ENCODE measurements at places on chromosomes 16 and 17. TPM values are rescaled to one million over a fixed set of nuclear protein-coding genes. Genes with fewer than 3 reads are reported as not detected.

GRCh38 chr16:72469932-72470331 lies 298.0 kb upstream of the PMFBP1 start:
- no peak for DNase-seq

DNA sequence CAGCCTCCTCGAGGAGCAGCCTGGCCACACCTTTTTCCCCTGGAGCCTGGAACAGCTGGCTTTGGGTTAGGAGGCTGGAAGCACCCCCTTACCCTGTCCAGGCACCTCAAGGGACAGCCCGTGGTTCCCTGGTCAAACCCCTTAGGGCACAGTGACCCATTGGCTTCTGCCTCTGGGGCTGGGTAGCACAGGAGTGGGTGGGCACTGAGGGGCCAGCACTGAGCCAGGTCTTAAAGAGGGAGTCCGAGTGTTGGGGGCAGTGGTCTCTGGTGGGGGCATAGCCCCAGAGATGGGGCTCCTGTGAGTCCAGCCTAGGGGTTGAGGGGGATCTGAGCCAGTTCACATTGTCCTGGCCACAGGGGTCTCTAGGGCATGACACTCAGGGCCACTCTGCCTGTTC lies 15.4 kb downstream of the OTOP3 start:
- DNase-seq, result no peak

GRCh38 chr17:80826955-80827645 lies 164.5 kb upstream of the CHMP6 start:
- DNase-seq, result peak; percentile 84

The TMEM235 gene
- total RNA-seq, result not detected

GRCh38 chr16:76193906-76194615 lies 83.1 kb upstream of the CNTNAP4 start:
- DNase-seq, result no peak

DNA sequence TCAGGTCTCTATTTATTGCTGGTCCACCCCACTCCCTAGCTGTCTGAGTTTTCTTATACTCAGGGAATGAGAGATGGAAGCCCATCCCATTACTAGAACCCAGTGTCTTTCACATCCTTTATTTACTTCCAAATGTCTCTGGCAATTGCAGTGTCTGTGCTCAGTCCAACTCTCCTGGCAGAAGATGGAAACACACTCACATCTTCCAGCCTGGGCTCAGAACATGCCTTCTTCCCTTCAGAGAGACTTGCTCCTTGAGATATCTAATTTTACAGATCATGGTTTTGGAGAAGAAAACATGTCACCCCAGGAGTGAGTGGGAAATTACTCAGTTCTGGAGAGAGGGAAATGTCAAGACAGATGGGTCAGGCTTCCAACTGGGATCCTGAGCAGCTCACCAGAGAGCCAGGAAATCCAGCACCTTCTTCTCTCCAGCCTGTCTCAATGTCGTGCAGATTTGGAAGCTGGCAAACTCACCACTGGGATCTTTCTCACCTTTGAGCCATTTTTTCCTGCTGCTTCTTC lies 494.4 kb downstream of the HS3ST4 start:
- DNase-seq, result no peak

- DNase-seq, result peak; percentile 95
Measured at GRCh38 chr16:81616321-81617020, 162.6 kb upstream of the PLCG2 start.

The CCT6B gene
- total RNA-seq, result 3.8 TPM

The C1QTNF8 gene
- total RNA-seq, result not detected

DNA sequence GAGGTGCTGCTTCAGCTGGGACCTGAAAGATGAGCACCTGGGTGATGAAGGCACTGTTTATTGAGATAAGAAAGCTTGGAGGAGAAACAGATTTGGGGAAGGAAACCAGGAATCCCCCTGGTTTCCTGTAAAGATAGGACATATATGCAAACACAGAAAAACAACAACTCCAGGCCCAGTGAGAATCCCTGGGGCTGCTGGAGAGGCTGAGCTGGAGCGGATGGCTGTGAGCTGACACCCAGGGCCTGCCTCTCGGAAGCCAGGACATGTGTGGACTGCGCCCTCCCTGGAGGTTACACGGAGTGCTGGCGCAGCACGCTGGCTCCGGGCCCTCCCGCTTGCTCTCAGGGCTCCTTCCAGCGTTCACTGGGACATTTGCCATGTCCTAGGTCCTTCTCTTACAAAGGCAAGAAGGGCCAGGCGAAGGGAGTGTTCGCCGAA lies 57.5 kb downstream of the CYB5B start:
- peak; percentile 85 for DNase-seq

The KRTAP2-1 gene
- total RNA-seq, result not detected

The RPL38 gene
- 1,013 TPM for total RNA-seq

The SLC13A2 gene
- not detected for total RNA-seq

DNA sequence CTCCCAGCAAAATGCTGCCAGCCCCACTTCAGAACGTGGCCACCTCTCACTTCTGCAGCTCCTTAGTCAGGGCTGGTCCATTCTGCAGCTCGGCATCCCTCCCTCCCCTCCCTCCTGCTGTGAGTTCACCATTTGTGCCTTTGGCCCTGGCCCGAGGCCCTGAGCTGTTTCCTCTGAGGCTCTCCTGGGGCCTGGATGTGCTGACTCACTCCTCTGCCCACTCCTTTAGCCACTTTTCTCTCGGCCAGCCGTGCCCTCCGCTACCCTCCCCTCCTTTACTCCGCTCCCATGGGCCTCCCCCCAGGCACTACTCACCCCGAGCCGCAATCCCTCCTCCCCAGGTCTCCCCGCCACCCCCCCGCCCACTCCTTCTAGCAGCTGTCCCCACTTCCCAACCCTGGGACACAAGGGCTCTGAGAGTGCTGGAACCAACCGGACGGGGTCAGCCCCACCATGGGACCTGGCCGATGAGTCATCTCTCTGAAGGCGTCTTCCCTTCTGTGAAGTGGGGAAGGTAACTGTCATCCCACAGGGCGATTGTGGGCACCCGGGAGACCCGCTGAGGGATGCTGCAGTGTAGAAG lies 11.5 kb downstream of the KCNG4 start:
- DNase-seq, result no peak

DNA sequence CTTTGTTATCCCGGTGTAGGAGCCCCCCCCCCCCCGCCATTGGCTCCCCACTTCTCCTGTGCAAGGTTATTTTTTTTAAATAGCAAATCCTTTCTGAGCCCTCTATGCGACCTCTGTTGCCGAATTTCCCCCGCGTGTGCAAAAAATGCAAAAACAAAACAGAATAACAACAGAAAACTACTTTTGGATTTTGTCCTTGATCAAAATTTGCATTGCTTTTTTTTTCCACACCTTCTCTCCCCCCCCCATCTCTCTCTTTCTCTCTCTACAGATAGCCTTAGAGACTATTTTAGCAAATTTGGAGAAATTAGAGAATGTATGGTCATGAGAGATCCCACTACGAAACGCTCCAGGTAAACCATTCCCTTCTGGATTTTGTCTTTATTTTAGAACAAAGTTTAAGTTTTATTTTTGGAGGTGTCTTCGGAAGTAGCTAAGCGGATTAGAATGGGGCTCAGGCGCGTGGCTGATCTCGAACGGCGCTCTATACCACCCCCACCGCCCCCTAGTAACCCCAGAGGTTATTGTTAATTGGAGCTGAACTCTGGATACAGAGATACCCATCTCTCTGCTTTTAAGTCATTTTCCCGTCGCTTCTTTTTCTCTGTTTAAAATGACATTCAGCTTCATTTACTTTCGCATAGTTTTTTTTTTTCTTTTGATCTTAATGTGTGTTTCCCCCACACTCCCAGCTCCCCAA lies 1.0 kb downstream of the MSI2 start:
- DNase-seq, result no peak

DNA sequence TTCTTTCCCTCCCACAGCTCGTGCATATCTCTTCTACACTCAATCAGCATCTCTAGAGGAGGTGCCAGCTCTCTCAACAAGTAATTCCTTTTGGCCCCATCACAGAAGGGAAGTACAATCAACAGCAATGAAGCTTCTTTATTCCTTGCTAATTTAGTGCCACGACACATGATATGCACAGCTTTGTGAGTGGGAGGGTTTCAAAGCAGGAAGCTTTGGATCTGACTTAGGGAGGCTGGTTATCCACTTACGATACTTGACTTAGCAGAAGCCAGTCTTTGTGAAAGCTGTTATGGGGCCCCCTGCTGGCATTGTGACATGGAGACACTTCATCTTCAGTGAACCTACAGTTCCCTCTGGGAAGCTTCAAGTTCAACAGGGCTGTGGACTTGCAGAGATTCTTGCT lies 81.0 kb downstream of the TMEM100 start:
- peak; percentile 77 for DNase-seq

- no peak for DNase-seq
Measured at GRCh38 chr16:10016752-10017151, 165.5 kb downstream of the GRIN2A start.

The EFNB3 gene
- 0.60 TPM for total RNA-seq

- no peak for DNase-seq
Measured at GRCh38 chr17:43026595-43026994, 1.6 kb downstream of the RND2 start.

GRCh38 chr16:53781023-53781605 lies 77.2 kb downstream of the FTO start:
- DNase-seq, result no peak

DNA sequence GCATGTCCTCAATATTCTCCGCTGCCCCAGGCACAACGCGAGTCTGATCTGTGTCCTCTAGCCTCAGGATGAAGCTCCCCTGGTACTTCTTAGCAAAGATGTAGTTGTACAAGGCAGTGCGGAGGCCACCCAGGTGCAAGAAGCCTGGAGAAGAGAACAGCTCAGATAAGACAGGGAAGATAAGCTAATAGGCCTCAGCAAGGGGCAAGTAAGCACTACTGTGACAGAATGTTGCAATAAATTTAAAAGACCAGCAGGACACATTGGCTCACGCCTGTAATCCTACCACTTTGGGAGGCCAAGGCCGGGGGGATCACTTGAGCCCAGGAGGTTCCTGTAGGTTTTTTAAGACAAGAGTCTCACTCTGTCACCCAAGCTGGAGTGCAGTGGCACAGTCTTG lies 5.0 kb downstream of the EARS2 start:
- DNase-seq, result peak; percentile 37

The MEFV gene
- 22.1 TPM for total RNA-seq

- no peak for DNase-seq
Measured at GRCh38 chr16:79642652-79643051, 42.1 kb upstream of the MAF start.

DNA sequence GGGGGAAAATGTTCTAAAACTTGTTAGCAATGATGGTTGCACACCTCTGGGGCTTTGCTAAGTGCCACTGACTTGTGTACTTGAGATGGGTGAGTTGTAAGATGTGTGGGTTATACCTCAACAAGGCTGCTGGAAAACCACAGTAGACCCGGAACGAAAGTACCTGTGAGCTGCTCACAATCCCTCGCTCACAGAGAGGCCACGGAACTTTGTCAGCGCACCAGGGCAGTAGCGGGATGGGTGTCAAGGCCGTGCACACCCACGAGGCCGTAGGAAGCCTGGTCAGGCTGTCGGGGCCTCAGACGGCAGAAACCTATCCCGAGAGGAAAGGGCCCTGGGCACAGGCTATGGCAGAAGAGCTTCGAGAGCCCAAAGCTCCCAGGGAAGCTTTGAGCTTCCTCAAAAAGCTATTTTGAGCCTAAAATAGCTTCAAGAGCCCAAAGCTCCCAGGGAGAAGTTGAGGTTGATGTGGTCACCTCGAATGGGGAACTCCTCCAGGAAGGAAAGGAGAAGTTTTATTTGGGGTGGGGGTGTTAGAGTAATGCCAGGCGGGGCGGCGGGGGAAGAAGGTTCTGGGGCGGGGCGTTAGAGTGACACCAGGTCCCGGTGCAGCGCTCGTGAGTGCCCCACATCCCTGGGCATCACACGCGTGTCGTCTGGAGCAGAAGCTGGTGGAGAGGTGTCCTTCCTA lies 19.0 kb downstream of the CBFA2T3 start:
- peak; percentile 90 for DNase-seq

The RUNDC3A gene
- total RNA-seq, result 0.95 TPM

- no peak for DNase-seq
Measured at GRCh38 chr16:3696425-3697218, 20.7 kb downstream of the TRAP1 start.

The CACNA1G gene
- total RNA-seq, result 0.29 TPM

GRCh38 chr17:62824290-62825131 lies 16.4 kb upstream of the MARCHF10 start:
- DNase-seq, result no peak

- DNase-seq, result no peak
Measured at GRCh38 chr17:8283356-8283755, 5.1 kb upstream of the RANGRF start.

GRCh38 chr16:66961065-66961744 lies at the start of gene CES3:
Gene CES3 (plus strand): TSS chr16:66961266. CDS start chr16:66961308, 42 bp downstream.
- no peak for DNase-seq

- DNase-seq, result no peak
Measured at GRCh38 chr17:10745231-10745630, 15.4 kb upstream of the TMEM220 start.

The RDM1 gene
- not detected for total RNA-seq

GRCh38 chr17:49646391-49647255 lies 31.3 kb downstream of the SPOP start:
- no peak for DNase-seq

The TMEM101 gene
- total RNA-seq, result 16.3 TPM

DNA sequence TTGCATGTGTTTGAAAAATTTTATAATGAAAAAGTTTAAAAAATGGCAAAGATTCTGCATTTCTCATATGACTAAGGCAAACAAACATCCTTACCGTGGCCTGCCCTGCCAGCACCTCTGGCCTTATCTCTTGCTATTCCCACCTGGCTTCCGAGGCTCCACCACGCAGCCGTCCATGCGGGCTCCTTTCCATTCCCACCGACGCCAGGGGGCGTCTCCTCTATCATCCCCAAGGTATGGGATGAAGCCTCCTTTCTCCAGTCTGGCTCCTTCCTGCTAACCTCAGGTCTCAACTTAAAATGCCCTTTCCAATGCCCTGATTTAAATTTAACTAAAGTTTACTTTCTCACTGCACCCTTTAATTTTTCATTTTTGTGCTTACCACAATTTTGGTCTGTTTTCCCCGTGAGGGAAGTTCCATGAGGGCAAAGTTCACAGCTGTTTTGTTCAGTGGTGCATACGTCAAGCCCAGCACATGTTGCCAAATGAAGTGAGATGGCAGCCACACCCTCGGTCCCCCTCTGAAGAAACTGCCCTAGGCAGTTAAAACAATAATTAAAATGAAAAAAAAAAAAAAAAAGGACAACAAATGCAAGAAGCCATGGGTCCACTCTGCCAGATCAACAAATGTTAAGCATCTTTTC lies 13.3 kb upstream of the SDK2 start:
- no peak for DNase-seq

The MAP2K6 gene
- total RNA-seq, result 8.7 TPM

DNA sequence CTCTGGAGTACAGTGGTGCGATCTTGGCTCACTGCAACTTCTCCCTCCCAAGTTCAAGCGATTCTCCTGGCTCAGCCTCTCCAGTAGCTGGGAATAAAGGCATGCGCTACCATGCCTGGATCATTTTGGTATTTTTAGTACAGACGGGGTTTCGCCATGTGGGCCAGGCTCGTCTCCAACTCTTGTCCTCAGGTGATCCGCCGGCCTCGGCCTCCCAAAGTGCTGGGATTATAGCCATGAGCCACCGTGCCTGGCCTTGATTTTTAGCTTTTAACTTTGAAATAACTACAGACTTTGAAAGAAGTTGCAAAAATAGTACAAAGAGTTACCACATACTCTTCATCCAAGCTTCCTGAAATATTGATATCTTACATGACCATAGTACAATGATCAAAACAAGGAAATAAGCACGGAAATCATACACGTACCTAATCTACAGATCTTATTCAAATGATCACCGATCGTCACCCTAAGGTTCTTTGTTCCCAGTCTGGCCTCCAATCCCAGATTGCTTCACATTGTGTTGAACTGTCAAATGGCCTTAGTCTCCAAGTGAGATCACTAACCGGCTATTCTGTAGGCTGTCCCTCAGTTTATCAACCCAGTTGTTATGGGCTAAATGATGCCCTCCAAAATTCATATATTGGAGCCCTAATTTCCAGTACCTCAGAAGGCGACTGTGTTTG lies 18.4 kb downstream of the NPIPA1 start:
- no peak for DNase-seq

Measured in spleen (tissue), 13 donors.